ENCODE measurements at places on chromosomes 3 and 15.
A peak's percentile ranks its signal among the peaks of the same experiment; 100 is the strongest.

- DNase-seq, result no peak
Measured at GRCh38 chr15:51335087-51335486, 3.3 kb downstream of the CYP19A1 start.

GRCh38 chr3:51198477-51198876 is 186.6 kb upstream of the MANF start:
- no peak for DNase-seq

DNA sequence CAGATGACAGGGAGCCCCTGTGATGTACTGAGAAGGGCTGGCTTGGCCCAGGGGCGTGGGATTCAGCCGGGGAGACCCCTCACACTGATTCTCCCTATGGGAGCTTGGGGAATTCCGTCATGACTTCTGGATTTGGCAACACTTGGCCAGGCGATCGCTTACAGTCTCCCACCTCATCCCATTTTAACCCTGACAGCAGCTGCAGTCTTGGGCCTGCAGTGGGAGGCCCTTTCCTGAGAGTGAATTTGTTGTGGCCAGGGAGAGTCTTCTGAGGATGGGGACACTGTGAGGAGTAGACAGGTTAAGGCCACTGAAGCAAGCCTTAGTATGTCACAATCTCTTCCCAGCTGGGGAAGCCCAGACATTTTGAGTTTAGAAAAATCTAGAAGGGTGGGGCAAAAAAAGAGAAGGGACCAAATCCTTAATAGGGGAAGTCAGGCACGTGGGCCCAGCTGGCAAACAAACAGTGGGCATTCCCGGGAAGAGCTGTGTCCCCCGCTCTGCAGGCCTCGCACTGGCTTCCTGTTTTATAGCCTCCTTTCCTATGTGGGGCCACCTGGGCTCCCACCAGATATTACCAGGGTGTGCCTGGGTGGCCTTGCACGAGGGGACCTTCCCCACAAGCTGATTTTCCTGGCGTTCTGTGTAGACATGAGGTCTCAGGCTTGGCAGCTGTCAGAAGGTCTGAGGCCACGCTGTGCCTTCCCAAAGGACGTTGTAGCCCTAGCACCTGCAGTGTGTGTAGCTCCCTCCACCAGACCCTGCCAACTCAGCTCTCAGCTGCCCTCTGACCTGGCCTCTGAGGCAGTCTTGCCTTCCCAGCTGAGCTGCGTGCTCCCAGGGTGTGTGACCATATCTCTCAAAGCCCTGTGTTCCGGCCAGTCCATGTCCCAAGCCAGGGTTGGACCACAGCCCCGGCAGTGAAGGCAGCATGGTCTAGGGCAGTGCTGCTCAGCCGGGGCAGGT is 64.5 kb downstream of the FEM1B start:
- no peak for DNase-seq

DNA sequence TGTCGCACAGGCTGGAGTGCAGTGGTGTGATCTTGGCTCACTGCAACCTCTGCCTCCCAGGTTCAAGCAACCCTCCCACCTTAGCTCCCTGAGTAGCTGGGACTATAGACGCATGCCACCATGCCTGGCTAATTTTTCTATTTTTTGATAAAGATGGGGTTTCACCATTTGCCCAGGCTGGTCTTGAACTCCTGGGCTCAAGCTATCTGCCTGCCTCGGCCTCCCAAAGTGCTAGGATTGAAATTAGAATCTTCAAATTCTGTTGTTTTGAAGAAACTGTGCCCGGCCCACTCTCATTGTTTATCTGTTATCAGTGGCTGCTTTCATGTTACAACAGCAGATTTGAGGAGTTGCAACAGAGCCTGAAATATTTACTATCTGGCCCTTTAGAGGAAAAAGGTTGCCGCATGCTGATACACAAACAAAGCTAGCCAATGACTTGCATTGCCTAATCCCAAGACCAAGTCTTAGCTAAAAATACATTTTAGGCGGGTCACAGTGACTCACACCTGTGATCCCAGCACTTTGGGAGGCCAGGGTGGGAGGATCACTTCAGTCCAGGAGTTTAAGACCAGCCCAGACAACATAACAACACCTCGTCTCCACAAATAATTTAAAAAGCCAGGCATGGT is 43.2 kb upstream of the PPP4R2 start:
- no peak for DNase-seq

GRCh38 chr3:94248042-94248441 is 185.2 kb downstream of the NSUN3 start:
- no peak for DNase-seq

- DNase-seq, result no peak
Measured at GRCh38 chr3:65828706-65829105, 210.0 kb downstream of the MAGI1 start.

GRCh38 chr3:68136411-68136810 is 482.0 kb upstream of the SUCLG2 start:
- no peak for DNase-seq

DNA sequence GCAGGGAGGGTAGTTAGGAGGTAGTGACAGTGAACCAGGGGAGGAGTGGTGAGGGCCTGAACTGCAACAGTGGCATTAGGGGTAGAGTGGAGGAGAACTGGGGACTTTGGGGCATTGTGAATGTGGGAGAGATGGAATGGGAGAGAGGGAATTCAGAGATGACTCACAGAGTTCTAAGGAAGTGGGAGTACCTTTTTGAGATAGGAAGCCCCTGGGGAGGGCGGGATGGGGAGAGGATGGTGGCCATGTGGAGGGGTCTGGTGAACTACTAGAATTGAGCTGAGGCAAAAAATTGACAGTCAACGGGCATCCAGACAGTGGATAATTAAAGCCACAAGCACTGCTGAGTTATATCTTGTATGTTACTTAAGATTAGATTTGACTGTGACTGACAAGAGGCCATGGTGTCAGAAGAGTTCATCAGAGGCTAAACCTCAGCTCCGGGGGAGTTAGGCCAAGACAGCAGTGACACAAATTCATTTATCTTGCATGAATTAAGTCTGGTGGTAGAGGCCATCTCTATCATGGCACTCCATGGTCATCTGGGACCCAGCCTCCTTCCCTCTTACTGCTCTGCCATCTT is 34.0 kb downstream of the PLEKHO2 start:
- DNase-seq, result no peak

DNA sequence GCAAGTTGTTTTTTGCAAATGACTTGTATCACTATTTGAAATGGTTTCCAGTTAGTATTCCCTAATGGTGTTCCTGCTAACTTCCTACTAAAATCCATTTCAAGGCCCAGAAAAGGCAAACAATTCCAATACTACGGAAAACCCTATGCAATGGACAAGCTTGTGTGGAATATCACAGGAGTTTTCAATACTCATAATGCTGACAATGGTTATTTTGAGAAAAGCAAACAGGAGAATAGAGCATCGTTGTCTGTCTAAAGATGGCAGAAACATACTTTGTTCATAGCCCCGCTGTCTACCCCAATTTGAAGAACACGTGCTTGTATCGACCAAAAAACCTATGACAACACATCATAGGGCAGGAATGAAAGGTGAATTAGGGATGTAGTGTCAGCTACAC is 327.9 kb downstream of the CHST2 start:
- DNase-seq, result no peak

DNA sequence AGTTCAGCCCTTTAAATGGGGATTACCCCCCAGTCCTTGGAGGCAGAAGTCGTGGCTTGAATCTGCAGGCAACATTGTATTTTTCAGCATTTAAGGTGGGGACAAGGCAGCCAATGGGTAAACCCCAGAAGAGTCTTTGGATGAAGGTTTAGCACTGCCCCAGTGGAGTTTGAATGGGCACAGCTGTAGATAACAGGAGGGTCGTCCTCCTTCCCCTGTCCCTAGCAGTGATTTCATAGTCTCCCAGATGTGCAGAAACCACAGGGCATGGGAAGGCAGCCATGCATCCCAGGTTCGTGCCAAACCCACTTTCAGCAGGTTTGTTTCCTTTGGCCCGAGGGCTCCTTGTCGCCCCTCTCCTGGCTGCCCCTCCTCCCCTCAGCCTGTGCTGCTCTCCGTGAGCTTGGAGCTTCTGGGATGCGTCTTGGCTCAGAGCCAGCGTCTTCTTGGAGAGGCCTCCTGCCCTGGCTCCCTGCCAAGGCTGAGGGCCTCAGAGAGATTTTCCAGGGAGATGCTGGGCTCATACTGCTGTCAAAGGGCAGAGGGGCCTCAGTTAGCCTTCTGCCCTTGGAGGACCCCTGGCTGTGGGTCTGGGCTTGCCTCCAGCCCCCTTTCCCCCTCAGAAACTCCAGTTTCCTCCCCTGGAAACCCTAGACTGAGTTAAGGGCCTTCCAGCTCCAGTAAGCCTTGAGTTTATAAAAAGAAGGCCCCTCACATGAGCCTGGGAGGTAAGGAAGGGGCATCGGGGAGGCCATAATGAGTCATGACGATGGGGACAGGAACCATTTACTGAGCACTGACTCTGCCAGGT is 48.9 kb upstream of the POLG start:
- DNase-seq, result no peak

- peak; percentile 23 for DNase-seq
Measured at GRCh38 chr3:65006300-65006739, 318.5 kb upstream of the ADAMTS9 start.

DNA sequence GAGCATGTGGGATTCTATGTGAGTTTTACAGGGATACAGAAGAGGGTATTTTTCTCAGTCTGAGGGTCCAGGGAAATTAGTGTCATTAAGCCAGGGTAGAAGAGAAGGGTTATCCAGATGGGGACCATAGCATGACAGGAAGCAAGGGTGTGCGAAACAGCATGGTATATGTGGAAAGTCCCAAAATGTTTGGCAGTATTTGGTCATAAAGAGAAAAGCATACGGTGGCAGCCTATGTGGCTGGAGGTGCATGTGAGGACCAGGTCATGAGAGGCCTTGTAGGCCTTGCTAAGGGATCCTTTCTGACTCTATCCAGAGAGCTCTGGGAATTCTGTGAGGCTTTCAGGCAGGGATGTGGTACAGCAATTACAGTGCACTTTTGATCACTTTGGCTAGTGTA is 411.4 kb downstream of the AGBL1 start:
- no peak for DNase-seq

DNA sequence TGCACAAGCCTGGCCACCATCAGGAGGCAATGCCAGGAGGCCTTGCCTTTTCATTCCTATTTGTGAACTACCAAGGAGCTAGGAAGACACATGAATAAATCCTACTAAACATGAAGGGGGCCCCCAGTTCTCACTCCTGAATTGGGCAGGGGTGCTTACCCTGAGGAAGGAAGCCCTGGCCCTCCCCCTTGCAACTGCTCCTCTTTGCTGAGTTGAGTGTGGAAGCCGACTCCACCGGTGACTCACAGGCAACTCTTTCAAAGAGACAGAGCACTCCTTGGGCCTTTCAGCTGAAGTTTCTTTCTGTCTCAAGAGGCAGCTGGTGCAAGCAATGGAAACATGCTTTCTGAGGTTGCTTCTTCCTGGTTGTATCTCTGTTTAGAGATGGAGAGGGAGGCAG is 1.7 kb downstream of the GABRG3 start:
- DNase-seq, result no peak

DNA sequence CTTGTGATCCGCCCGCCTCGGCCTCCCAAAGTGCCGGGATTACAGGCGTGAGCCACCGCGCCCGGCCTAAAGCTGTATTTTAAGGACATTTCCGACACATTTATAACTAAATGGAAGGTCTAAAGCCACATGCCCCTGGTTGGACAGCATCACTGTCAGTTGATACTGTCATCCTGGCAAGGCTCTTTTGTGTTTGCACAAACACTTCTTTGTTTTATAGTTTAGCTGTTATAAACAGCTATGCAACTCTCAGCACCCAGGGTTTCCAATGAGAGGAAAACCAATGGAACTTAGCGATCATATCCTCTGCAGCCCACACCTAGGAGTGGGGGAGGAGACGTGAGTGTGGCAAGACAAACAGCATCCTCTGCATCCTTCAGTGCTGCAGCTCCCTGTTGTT is 19.7 kb downstream of the NIPA1 start:
- DNase-seq, result no peak

DNA sequence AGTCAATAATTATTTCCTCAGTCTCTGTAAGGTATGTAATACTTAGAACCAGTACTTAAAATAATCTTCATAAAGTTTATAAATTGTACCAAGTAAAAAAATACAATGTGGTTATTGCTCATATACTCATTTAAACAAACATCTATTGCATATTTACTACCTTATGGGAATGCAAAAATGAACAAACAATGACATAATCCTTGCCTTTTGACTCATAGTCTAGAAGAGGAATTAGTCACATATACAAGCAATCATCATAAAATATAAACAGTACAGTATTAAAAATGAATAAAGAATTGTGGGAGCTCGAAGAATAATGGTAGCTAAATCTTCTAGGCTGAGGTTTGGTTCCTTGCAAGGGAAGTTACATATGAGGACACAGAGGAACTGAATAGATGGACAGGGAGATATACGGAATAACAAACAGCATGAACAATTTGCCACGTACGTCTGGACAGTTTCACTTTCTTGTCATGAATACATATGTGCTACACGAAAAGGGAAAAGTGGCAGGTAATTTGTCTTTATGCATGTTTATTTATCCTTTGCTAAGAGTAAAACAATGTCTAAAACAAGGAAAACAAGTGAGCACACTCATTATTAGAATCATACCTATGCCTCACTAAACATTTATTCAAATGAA is 17.2 kb downstream of the IMPG2 start:
- no peak for DNase-seq

DNA sequence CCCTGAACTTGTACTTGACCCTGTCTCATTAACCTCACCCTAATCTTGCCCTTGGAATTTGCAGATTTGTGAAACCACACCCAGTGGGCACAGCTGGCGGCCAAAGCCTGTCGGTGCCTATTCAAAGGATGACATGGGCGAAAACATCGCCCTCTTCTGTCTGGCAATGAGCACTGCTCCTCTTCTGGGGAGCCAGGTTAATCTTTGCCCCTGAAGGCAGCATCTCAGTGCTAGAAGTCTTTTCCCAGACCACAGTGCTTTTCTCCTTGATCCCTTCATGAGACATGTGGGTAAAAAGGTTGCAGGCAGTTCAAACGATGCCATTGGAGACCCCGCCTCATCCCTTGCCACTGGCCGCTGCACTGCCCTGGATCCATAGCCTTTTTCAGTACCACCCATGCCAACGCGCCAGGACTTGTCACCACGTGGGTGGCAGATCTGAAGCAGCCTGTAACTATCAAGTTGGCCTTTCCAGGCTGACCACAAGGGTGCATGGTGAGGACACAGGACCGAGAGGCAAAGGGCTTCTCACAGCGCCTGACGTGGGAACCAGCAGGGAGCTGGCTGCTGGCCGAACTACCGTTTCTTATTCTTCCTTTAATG is 6.5 kb upstream of the DNASE1L3 start:
- DNase-seq, result no peak

DNA sequence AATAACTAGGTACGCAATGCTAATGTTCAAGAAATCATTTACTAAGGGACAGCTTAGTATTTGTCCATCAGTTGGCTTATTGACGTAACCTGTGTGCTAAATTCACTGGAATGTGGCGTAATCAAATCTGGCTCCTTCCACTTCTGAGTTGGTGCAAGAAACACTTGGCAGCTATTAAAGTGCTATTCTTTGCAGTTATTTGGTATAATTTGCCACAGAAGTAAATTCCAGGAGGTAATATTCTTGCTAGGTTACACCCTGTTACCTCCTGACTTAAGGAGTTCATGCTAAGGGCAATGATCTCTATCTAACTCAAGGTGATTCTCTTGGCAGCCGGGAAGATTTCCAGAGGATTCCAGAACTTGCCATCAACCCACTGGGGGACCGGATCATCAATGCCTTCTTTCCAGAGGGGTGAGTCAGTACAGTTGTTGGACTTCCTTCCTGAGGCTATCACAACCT is 25.5 kb downstream of the CHP1 start:
- DNase-seq, result no peak

GRCh38 chr3:33006571-33007286 is 55.3 kb downstream of the CCR4 start:
- no peak for DNase-seq

GRCh38 chr15:88708655-88709054 is 69.8 kb downstream of the ISG20 start:
- peak; percentile 35 for DNase-seq

- DNase-seq, result peak; percentile 69
Measured at GRCh38 chr15:85318048-85318731, 62.2 kb upstream of the AKAP13 start.
